ENCODE measurements at places on chromosomes 16 and 17.

DNA sequence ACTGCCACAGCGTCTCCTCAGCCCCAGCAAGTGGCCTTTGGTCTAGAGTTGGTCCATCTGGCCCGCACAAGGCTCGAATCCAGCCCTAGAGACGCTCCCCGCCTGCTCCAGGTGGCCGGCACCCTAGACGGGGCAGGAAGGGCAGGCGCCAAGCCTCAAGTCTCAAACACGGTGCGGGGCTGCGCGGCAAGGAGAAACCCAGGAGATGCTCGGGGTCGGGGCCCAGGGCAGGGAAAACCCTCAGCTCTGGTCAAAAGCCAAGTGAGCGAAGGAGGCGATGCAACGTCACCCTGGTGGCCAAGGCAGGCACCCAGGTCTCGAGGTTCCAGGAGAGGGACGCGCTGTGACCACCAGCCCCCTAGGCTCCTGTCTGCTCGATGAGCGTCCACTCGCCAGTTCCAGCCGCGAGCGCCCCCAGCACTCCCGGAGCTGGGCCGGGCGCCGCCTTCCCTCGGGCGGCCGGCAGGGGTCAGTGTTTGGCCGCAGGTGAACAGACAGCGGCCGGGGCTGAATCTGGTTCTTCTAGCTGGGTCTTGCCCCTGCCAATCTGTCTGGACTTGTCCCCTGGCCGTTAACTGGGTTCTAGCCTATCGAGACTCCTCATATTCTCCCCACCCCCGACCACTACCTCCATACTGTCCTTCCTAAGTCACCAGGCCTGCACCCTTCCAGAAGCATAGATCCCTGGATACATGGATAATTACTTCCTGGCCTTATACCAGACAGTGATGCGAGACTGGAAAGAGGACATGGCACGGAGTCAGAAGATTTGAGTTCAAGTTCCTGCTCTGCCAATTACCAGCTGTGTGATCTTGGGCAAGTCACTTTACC, 44.0 kb downstream of the PRAC1 start:
- DNase-seq, result peak; percentile 78

- no peak for DNase-seq
These were observed 137.9 kb downstream of the CDH11 start for GRCh38 chr16:64983963-64984362.

DNA sequence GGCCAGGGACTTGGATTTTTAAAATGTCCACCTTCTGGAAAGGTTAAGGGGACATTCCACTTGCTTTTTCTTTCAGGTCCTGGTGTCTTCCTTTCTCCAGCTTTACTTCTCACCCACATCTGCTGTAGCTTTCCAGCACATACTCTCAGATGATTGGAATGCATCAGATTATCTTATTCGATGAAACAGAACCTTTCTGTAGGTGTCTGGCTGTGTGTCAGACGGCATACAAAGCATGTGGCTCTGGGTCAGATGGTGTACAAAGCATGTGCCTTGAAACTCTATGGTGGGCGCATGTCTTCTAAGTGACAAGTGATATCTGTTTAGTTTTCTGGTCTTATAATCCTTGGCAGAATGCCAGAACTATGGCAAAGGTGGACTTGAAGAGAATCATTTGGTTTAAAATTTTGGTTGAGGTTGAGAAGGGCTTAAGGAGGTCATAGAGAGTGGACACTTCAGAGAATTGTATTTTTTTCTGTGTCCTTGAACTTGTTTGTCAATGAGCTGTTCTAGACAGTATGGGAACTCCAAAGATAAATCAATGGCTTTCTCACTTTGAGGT, 125.3 kb downstream of the FTO start:
- no peak for DNase-seq

DNA sequence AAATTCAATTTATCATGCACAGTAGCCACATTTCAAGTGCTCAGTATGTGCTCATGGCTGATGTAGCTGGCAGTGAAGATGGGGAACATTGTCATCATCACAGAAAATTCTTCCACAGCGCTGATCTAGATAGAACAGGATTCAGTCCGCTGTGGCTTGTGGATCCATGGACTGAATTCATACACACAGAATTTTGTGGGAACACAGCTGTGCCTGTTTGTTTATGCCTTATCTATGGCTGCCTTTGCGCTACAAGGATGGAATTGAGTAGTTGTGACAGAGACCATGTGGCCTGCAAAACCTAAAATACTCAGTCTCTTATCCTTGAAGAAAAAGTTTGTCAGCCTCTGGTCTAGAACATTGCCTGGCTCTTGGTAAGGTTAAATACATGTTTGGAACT, 128.4 kb downstream of the PRKCB start:
- no peak for DNase-seq

GRCh38 chr16:59210955-59211541, 476.9 kb upstream of the GOT2 start:
- DNase-seq, result no peak

- no peak for DNase-seq
These were observed 109.1 kb upstream of the CDC42EP4 start for GRCh38 chr17:73420897-73421296.

DNA sequence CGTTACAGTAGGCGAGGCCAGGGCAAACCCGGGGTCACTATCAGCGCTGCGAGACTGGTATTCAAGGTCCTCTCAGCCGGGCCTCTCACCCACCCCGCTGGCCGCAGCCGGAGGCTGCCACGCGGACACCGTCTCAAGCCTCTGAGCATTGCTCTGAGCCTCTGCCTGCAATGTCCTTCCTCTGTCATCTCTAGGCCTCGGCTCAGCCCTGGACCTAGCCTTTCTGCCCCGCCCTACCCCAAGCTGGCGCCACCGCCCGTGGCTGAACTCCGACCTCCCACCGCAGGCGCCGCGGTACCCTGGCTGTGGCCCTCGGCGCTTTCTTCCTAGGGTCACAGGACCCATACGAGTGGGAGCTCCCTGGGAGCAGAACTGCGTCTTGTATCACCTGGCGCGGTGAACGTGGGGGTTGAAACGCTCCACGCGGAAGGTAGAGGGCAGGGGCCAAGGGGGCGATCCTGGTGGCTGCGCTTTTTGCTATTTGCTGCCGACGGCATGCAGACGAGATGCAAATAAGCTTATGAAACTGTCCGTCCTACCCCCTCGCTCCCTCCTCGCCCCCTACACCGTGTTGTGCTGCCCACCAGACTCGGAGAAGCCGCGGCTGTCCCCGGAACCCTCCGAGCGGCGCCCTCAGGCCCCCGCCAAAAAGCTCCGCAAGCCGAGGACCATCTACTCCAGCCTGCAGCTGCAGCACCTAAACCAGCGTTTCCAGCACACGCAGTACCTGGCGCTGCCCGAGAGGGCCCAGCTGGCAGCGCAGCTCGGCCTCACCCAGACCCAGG, 3.7 kb downstream of the DLX4 start:
- no peak for DNase-seq

- DNase-seq, result no peak
These were observed 11.9 kb downstream of the SCGB1C2 start for GRCh38 chr17:149231-149630.

- DNase-seq, result no peak
These were observed 6.4 kb downstream of the ALYREF start for GRCh38 chr17:81884968-81885367.

DNA sequence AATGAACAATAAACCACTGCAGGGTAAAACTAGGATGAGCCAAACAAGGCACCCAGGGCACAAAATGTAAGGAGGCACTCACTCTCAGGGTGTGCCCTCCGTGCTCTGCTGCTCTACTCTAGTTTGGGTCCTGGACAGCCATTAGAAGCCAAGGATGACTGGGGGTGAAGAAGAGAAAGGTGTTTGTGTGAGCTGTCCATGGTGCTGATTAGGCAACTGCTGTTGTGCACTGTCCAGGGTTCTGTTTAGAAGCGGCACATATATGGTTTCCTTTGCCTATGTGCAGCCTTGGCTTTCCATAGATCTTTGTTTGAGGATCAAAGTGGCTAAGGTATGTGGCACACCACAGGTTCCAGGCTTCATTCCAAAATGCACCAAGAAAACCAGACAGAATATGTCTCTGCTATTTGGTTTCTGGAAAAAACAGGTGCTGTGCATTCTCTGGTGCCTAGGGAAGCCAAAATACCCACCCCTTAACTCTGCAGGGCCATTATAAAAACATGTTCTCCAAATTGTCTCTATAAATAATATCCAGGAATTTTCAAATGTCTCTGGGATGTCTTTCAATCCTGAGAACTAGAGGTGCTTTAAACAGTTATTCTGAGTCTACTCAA, 123.5 kb downstream of the CBLN1 start:
- DNase-seq, result peak; percentile 25

DNA sequence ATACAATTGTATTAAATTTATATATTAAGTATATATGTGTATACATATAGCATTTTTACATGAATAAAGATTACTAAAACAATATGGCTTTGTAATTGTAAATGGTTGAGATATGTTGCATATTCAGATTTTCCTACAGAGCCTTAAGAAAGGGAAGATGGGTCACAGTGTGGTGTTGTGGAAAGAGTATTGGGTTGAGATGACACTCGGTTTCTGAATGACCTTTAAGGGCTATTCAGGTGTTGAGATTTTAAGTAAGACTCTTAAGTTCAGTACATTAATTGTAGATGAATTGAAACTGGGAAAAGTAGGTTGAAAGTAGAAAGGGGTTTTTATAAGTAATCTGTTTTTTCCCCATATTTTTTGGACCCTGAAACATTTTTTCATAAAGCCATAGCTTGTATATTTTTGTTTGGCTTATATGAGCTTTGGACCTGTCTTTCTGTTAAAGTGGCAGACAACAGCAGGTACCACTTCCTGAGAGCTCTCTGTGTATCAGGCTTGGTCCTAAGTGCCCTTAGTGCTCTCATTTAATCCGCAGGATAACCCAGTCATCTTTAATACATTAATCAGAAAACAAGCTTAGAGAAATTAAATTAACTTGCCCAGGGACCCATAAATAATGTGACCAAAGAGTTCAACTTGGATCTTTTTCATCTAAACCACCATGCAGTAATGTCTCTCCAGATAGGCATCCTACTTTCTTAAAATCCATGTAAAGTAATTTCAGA, 48.5 kb upstream of the MRC2 start:
- DNase-seq, result no peak

DNA sequence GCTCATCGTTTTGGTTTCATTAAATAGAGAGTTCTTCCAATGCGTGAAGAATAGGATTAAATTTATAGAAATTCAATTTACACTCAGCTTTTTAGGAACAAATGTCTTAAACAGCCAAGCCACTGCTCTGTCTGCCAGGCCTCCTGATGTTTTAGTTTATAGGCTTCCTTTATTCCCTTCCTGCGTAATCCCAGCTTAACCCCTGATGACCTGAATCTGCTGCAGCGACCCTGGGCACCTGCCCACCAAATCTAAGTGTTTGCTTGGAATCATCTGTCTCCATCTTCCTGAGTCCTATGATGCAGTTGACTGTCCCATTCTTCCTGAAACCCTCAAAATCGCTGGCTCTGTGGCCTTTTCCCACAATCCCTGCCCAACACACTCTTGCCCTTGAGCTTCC, 179.9 kb downstream of the GSG1L start:
- DNase-seq, result no peak

DNA sequence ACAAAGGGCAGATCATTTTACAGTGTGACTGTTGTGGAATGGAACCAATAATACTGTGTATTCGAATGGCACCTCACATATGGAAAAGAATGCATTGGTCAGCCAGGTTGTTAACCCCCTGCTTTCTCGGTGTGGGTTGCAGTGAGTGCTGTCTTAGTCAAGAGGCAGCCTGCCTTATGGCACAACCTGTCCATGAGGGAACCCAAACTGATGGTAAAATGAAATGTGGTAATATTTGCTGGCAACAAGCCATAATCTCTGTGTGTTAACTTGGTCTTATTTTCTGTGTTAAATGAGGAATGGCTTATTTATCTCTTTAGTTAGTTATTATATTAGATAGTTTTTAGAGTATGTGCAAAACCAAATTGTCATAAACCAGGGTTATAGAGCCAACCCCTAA, 81.6 kb downstream of the TMC6 start:
- no peak for DNase-seq

GRCh38 chr17:39169101-39169500, 3.1 kb upstream of the ARL5C start:
- no peak for DNase-seq

DNA sequence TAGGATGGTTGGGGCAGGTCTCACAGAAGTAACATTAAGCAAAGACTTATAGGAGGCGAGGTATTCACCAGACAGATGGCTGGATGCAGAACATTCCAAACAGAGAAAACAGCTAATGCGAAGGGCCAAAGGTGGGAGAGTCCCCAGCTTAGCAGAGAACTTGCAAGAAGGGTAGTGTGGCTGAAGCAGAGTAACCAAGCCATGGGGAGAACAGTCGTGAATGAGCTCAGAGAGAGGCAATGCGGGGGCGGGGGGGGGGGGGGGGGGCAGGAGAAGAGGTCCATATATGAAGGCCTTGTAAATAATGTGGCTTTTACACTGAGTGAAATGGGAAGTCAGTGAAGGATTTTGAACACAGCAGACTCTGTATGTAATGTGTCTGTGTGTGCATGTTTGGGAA, 81.3 kb downstream of the SMG6 start:
- DNase-seq, result no peak

DNA sequence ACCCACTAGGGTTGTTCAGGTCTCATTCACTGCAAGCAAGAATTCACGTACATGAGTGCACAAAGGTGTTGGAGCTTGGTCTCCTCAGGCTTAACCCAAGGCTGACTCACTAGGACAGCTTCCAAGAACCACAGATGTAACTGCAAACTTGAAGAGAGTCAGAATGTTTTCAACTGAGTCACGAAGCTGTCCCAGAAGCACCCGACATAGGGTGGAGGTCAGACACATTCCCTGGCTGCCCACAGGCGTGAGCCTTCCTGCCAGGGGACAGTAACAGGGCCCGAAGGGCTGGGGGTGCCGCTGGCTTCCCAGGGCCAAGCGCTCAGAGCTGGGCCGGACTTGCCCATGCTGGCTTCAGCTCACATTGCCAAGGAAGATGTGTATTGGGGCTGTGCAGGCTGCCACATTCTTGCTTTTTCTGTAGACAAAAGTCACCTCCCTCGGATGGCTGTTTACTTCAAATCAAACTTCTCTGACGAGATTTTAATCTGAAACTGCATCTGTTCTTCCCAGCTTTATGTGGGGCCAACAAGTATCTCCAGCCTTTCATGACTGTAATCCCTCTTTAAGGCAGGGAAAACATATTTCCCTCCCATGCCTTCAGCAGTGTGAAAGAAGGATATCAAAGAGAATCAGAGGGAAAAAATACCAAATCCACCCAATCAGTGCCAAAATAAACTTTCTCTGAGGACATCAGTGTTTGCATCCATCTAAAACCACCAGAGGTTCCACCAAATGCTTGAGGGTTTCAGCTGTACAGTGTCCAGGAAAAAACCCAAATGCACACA, 14.3 kb downstream of the CMTM3 start:
- DNase-seq, result no peak

DNA sequence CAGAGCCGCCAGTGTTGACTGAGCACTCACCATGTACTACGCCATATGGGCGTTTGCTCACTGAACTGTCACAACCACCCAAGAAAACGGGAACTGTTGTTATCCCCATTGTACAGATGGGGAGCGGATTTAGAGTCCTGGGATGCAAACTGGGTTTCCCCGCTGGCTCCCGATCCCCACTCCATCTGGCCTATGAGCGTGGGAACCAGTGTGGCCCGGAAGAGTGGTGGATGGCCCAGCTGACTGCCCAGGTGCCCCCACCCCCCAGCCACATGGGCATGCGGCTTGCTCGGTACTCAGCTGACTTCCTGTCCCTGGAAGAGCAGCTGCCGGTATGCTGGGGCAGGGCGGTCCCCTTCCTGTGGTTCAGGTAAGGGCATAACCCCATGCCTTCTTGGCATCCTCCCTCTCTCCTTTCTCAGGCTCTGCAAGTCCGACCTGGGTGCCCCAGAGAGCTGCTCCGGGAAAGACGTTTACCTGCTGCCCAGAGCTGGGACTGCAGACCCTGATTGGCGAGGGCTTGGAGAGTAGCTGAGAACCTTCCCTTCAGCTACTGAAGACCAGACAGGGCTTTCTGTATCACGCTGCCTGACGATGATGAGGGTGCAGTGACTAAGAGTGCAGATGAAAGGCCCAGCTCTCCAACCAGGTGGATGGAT, 16.2 kb downstream of the SOCS3 start:
- peak; percentile 82 for DNase-seq
